ENCODE measurements at places on chromosomes 7 and 10.

- DNase-seq = no peak
These were observed 72.5 kb downstream of the C10orf90 start for GRCh38 chr10:126598009-126598408.

DNA sequence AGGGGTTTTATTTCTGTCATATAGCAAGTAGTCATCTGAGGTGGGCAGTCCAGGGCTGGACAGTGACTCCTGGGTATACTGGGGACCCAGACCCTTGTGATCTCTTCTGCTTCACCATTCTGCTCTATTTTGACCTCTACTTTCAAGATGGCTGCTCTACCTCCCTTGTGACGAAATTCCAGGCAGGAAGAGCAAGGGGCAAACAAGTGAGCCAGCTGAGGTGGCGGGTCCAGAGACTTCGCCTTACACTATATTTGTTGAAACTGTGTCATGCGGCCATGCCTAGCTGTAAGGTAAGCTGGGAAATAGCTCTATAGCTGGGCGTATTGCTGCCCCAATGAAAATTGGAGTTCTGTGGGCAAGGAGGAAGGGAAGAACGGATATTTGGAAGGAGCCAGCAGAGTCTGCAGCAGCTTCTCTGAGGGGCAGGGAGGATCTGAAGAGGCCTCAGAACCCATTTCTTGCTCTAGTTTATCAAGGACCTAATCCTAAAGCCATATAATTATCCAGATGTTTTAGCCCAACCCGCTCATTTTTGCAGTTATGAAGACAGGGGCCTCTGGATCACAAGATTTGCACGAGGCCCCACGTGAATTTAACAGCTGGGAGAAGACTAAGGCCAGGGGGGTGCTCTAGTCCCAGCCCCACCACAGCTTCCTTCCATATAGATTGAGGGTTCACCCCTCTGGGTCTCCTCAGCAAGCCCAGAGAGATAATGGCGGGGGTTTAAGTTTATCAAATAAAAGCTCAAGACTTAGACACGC lies 7.7 kb upstream of the CPA1 start:
- DNase-seq = no peak

DNA sequence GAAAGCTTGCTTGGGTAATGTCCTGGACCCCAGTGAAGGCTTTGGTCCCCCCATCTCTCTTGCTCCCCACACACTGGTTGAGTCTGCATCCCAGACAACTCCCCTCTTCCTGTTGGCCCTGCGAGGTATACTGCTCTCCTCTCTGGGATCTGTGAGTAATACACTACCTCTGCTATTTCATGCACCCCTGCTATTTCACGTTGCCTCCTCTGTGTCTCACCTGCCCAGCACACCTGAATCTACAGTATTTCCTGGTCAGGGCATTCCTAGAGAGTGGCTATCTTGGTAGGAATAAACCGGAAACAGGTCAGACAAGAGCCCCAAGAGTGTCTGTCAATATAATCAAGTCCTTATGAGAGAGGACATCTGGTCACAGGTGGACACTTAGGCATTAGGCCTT lies 114.3 kb upstream of the ODAD2 start:
- DNase-seq = no peak

GRCh38 chr10:47021850-47022249 lies 110.6 kb downstream of the PTPN20 start:
- DNase-seq = no peak

GRCh38 chr7:98870121-98870651 lies 372 bp upstream of the TMEM130 start:
- no peak for DNase-seq

DNA sequence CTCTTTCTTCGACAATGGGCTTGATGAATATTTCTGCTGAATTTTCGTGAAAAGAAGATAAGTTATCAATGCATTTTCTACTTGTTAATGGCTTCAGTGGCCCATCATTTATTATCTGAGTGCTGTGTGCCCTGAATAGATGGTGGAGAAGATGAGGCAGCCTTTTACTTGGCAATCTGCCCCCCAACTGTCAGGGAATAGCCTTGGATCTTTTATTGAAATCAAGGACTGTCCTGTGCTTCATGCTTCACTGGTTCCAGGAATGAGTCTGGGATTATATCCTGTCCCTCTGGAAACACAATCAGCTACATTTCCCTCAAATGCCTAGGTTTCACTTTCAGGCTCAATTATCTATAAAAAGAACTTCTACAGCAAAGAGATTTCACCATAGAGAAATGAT lies 75.9 kb upstream of the NXPH1 start:
- DNase-seq = no peak

GRCh38 chr7:156764016-156764669 lies 123.6 kb downstream of the RNF32 start:
- no peak for DNase-seq

- DNase-seq = no peak
These were observed 63.4 kb downstream of the SRPK2 start for GRCh38 chr7:105325216-105325904.

GRCh38 chr10:17430647-17431355 lies 23.6 kb downstream of the ST8SIA6 start:
- DNase-seq = peak; percentile 85

DNA sequence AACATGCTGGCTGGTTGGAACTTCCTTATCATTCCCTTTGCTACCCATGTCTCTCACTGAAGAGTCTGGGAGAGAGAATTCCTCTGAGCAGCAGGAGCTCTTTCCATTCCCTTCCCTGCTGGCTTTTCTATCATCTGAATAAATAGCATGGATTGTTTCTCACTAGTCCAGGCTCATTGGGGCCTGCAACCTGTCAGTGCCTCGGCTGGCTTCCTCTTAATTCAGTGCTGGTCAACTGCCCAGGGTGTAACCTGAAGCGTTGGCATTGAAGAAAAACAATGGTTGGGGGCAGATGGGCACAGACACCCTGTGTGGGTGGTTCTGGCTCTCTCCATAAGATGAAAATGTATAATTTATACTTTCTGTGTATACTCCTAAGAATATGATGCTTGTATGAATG lies 155.6 kb downstream of the ANLN start:
- no peak for DNase-seq

- DNase-seq = no peak
These were observed 106.3 kb downstream of the TMEM26 start for GRCh38 chr10:61346796-61347413.

DNA sequence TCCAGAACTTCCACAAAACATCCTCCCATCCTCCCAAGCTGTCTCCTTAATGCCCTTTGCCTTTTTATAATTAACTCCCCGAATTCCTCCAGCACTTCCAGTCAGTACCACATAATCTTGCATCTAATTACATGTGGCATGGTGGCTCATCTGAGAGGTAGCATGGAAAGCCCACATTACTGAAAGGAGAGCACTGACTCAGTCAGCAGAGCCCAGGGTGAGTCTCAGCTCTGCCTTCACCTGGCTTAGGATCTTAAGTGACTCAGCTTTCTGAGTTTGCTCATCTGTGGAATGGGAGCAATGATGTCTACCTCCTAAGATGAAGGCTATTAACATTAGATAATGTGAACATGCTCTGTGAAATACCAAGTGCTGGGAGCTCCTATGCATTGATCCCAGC lies 433.9 kb downstream of the SORCS3 start:
- no peak for DNase-seq

DNA sequence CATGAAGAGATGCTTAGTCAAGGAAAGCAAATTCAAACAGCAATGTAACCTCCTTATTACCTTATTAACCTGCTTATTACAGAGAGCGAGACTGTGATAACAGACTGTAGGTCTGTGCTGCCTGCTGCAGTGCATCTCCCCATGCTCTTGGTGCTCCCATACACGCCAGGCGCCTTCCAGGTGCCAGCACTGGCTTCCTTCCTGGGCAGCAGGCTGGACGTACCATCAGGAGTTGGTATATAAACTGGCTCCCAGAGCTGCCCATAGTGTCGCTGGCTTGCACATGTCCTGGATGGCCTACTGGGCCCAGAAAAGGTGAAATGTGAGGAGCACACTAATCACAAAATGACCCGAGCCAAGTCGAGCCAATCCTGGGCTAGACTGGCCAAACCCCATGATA lies 13.5 kb downstream of the ATP6V0E2 start:
- DNase-seq = no peak

- DNase-seq = no peak
These were observed 35.1 kb downstream of the SORBS1 start for GRCh38 chr10:95526044-95526443.

- DNase-seq = no peak
These were observed 58.1 kb downstream of the MDFIC start for GRCh38 chr7:114979803-114980507.

GRCh38 chr7:155543011-155543876 lies 3.1 kb downstream of the CNPY1 start:
- no peak for DNase-seq

GRCh38 chr10:88256013-88256680 lies 327.0 kb downstream of the RNLS start:
- DNase-seq = no peak

- no peak for DNase-seq
These were observed 230.0 kb upstream of the HABP2 start for GRCh38 chr10:113322843-113323242.

DNA sequence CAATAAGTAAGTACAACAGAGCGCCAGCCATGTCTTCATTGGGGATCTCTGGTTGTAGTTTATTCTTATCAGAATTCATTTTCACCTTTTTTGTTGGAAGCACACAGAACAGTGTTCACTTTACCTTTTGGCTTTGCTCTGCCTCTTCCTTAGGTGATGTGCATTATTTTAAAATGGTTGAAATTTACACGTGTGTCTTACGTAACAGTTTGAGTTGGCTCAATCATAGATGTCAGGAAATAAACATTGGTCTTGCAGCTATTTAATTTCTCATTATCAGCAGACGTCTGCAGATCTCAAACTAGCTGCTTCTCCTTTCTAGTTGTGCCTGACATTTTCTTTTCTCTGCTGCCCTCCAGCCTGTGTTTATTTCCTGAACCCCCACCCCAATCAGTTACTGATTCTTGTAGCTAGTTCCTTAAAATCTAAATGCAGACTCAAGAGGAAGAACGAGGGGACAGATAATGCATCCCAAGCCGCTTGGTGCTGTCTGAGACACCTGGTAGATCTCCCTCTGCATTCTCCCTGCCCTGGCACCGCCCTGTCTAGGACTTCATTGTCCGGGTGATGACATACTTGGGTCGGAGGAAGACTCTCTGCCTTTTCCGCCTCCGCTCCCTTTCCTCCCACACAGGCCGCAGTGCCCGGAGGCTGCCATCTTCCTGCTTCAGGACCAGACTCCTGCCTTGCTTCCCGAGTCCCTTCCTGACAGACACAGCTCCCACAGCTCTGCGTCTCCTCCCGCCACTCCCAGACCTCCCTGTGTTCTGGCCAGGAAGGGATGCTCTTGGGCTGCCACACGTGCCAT lies 108.2 kb downstream of the ANKRD61 start:
- no peak for DNase-seq

DNA sequence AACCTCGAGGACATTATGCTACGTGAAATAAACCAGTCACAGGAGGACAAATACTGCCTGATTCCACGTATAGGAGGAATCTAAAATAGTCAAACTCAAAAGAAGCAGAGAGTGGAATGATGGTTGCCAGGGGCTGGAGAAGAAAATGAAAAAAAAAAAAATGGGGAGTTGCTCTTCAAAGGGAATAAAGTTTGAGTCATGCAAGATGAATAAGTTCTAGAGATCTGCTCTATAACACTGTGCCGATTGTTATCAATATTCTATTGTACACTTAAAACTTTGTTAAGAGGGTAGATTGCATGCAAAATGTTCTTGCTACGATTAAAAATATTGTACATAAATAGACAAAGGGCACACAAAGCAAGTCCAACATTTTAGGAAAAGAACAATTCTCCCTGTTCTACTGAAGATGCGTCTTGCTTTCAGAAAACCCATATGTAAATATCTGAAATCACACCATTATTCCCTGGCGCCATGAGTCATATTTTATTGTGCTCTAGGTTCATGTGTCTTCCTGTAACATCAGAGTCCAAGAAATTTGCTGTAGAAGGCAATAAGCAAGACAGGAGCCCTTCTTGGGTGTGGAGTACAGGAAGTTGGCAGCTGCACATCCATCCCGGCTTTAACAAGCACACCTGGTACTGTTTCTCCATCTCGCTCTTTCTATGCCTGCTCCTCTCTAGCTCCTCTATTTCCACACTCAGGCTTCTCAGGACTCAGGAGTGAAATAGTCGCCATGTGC lies 145.9 kb downstream of the GFRA1 start:
- no peak for DNase-seq

DNA sequence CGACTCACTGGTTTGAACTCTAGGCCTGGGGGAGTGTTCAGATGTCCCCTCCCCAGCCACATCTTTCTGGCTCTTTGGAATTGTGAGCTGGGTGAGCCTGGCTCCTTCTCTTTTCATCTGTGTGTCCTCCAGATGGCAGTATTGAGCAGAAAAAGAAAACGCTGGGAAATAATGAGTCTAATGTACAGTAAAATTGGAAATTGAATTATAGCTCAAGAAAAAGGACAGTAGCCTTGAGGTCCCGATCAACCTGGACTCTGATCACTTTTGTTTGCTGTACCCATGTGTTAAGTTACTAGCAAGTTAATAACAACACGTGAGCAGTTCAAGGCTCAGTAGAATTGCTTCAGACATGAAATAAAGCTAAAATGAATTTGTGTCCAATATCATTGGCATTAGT lies 77.9 kb downstream of the SNX10 start:
- peak; percentile 74 for DNase-seq

DNA sequence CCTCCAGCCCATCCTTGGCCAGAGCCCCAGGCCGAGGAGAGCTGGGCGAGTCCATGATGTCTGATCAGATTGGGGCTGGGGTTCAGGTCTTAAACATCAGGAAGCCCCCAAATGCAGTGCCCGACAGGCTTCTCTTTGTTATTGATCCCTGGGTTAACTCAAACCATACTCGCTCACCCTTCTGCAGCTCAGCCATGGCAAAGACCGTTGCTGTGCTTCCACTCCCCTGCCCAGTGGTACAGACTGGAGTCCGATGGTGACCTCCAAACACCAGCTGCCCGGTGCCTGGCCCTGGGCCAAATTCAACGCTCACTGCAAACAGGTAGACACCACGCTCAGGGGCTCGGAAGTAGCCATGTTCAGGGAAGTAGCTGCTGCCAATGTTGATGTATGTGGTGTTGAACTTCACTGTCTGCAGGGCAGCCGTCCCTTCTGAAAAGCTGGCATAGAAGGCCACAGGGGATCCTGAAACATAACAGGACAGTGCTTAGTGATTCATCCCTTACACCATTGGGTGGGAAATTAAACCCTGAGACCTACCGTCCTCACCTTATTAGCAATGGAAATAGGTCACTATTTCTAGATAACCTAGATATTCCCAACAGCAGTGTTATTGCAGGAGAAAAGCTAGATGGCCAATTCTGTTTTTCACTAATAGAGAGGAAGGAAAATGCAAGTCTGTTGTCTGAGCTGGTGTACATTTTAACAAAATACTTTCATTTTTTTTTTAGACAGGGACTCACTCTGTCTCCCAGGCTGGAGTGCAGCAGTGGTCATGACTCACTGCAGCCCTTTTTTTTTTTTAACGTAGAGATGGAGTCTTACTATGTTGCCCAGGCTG lies 20.5 kb downstream of the MMRN2 start:
- no peak for DNase-seq

GRCh38 chr7:55533050-55533728 lies 39.1 kb downstream of the VOPP1 start:
- no peak for DNase-seq

GRCh38 chr10:120514035-120514620 lies 57.1 kb downstream of the PLPP4 start:
- DNase-seq = no peak

Measured in hematopoietic multipotent progenitor cell treated with erythropoietin and hydrocortisone succinate and interleukin-3 and kit ligand, for 17 days (in vitro differentiated cells).